ENCODE measurements at places on chromosomes 3 and 15.
A peak's percentile ranks its signal among the peaks of the same experiment; 100 is the strongest.

DNA sequence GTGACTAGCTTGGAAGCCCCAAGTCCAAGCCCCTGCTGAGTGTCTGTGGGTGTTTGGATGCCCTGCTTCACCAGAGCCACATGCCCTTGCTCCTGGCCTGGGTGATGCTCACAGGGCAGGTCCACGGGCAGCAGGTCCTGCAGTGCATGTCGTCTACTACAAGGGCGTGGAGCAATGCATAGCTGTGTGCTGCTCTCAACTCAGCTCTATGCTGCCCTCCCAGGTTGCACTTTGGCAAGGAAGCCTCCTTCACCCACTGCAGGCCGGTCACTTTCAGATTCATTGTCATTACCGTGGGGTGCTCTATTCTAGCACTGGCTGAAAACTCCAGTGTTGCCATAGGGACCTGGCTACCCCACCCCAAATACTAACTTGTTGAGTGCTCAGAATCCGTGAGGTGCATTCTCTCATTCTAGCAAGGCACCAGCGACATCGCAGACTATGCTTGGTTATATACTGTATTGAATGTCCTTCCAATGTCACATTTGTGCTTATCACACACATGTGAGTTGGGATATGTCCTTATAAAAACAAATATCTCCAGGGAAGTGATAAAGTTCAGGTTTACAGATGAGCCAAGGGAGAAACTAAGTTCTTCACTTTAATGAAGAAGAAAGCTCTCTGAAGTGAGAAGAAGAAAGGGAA, 51.8 kb downstream of the GRAMD1C start:
- peak; percentile 19 for DNase-seq

- peak; percentile 70 for DNase-seq
Observed at GRCh38 chr3:194573680-194574437, 59.4 kb downstream of the TMEM44 start.

- no peak for DNase-seq
Observed at GRCh38 chr3:126262227-126262626, 81.8 kb upstream of the ALDH1L1 start.

DNA sequence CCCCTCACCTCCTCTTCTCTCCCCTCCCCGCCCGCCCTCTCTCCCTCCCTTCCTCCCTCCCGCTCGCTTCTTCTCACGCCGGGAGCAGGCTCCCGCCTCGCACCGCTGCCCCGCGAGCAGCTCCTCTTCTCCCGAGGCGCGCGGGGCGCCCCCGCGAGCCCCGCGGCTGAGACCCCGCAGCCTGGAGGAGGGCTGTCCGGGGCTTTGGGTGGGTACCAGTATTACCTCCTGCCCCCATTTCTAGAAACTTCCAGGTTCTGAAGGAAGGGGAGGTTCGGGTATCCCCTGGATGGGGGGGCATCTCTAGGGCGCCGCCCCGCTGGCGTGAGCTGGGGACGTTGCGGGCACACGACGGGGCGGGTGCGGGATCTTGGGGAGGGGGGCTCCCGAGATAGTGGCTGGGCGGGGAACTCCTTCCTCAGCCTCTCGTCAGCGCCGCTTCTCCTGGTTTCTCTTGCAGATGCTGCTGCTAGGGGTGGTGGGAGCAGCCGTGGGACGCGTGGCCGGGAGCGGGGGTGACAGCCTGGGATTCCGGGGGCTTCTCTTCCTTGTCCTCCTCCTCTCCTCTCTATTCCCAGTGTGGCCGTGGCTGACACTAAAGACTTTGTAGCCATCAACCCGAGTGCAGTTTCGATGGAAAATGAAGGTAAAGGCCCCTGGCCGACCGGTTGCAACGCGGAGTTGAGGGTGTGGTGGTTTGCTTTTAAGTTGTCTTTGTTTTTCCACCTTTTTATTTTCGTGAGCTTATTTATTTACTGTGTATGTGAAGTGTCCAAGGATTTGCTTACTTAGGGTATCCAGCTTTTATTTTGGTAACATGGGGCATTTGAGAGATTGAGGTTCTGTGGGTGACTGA, 474 bp downstream of the ATP2C1 start:
- DNase-seq, result peak; percentile 57

DNA sequence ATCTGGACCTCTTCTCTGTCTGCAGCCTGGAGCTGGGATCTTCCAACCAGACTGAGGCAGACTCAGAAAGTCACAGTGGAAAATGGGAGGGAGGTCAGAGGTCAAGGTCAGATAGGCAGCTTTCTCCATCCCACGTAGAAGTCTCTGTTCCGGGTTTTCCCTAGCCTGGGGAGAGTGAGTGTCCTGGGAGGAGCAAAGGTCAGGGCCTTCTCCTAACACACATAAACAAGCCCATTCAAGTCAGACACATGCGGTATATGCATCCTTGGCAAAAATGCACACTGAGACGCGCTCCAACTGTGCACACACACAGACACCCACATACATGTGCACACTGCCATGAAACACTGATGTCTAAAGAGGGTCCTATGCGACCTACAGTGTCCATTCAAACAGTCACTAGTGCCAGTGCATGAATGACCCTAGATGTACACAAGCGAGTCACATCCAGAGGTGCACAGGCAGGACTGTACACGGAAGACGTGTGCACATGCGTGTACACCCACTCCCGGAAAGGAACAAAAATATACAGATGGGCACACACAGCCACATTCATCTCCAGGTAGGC, 681 bp downstream of the TWF2 start:
- DNase-seq, result peak; percentile 31

- DNase-seq, result no peak
Observed at GRCh38 chr15:87490666-87491065, 765.9 kb downstream of the NTRK3 start.

- DNase-seq, result no peak
Observed at GRCh38 chr3:47409284-47409683, 28.5 kb downstream of the PTPN23 start.

GRCh38 chr3:13839253-13839652, 40.6 kb downstream of the WNT7A start:
- DNase-seq, result no peak

- DNase-seq, result no peak
Observed at GRCh38 chr3:193782276-193782647, 189.3 kb downstream of the OPA1 start.

DNA sequence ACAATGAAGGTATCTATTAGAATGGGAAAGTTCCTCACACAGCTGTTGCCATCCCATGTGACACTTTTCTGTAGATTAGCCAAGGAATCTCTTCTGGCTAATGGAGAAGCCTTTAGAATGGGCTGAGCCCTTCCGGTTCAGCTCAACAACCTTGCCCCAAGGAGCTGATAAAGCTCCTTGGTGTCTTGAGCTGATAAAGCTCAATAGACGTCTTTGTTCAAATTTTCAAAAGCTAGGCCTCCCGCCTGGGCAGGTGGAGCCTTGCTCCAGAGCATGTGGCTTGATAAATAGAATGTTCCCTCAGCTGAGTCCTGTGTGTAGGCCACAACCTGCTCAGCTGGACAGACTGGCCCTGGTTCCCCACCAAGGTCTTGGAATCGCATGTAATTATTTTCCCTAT, 7.2 kb upstream of the BNIP2 start:
- DNase-seq, result no peak

- no peak for DNase-seq
Observed at GRCh38 chr15:95325763-95326404, 1004.6 kb upstream of the NR2F2 start.

GRCh38 chr3:125374501-125374995, 577 bp downstream of the ZNF148 start:
- peak; percentile 66 for DNase-seq

GRCh38 chr15:74032606-74033561, 38.4 kb downstream of the PML start:
- DNase-seq, result no peak

- DNase-seq, result no peak
Observed at GRCh38 chr15:23897091-23897490, 210.0 kb upstream of the NDN start.

- no peak for DNase-seq
Observed at GRCh38 chr3:171849617-171850319, 6.6 kb downstream of the TMEM212 start.

- DNase-seq, result no peak
Observed at GRCh38 chr3:122577409-122578031, at the start of gene PARP15. PARP15 (plus strand) TSS chr3:122577650; CDS start chr3:122577668, 18 bp downstream.

- peak; percentile 51 for DNase-seq
Observed at GRCh38 chr3:81302045-81302444, 459.4 kb downstream of the GBE1 start.

GRCh38 chr3:72912532-72912931, 24.7 kb downstream of the GXYLT2 start:
- no peak for DNase-seq

GRCh38 chr3:43894176-43895049, 203.7 kb downstream of the ABHD5 start:
- peak; percentile 87 for DNase-seq

- DNase-seq, result no peak
Observed at GRCh38 chr15:90787881-90788280, 70.7 kb downstream of the BLM start.

- DNase-seq, result no peak
Observed at GRCh38 chr3:94089126-94089525, 26.3 kb downstream of the NSUN3 start.

- DNase-seq, result peak; percentile 59
Observed at GRCh38 chr15:57033715-57034439, 115.4 kb downstream of the TCF12 start.

GRCh38 chr15:64246364-64247189, 83.8 kb upstream of the PPIB start:
- peak; percentile 93 for DNase-seq

DNA sequence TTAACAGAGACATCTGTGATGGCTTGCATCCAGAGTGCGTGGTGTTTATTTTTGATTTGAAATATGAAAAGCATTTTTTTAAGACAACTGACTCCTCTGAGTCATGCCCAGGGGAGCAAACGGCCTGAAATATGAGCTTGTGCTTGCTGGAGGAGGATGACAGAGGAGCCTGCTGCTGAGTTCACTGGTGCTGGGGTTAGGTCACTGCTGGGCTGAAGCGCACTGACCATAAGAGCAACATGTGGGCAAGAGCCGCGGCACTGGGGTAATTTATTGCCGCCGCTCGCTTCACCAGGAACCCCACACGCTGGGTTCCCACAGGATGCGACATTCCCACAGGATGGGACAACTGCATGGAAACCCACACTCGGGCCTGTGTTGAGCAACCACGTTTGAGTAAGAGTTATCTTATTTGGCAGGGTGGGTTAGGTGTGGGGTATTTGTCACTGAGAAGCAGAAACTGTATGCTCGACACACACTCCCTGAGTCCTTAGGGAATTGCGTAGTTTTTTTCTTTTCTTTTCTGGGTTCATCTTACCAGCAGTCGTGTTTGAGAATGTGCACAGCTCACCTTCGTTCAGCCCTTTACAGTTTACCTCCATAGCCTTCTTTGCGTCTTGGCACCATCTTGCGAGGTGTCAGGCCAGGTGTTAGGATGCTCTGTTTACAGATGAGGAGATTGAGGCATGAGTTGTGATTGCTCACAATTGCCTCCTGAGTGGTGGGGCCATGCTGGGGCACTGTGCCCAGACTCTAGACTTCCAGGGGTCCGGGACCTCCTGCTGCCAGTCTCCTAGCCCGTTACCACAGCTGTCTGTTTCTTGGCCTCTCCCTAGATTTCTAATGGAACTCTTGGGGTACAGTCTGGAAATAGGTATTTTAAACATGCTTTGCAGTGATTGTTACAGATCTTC, 60.4 kb downstream of the SMAD3 start:
- DNase-seq, result peak; percentile 80

DNA sequence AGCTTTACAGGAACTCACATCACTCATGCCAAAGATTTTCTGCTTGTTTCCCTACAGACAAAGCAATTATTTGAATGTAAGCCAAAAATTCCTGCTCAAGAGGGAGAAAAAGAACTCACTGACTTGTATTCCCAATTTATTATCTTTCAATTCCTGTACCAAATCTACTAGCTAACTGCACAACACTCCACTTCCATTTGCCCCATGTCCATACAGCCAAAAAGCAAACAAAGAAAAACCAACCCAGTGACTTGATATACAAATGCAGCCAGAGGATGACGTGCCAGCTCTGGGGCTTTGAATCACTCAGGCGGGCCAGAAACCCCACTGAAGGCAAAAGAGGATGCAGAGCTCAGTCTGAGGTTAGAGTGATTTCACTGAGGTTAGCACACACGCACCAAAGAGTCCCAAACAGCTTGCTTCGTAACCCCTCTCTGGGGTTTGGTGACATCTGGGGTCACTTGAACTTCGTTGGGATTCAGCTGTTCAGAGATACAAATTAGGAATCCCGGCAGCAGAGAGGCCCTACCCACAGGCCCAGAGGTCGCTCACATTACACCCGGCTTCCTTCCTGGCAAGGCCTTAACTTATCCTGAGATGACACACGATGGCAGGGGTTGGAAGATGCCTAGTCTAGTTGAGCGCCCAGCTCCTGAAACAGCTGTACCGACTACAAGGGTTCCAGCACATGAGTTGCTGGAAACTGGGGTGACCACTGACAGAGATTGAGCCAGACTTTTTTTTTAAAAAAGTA, 1.6 kb downstream of the RFTN1 start:
- no peak for DNase-seq

DNA sequence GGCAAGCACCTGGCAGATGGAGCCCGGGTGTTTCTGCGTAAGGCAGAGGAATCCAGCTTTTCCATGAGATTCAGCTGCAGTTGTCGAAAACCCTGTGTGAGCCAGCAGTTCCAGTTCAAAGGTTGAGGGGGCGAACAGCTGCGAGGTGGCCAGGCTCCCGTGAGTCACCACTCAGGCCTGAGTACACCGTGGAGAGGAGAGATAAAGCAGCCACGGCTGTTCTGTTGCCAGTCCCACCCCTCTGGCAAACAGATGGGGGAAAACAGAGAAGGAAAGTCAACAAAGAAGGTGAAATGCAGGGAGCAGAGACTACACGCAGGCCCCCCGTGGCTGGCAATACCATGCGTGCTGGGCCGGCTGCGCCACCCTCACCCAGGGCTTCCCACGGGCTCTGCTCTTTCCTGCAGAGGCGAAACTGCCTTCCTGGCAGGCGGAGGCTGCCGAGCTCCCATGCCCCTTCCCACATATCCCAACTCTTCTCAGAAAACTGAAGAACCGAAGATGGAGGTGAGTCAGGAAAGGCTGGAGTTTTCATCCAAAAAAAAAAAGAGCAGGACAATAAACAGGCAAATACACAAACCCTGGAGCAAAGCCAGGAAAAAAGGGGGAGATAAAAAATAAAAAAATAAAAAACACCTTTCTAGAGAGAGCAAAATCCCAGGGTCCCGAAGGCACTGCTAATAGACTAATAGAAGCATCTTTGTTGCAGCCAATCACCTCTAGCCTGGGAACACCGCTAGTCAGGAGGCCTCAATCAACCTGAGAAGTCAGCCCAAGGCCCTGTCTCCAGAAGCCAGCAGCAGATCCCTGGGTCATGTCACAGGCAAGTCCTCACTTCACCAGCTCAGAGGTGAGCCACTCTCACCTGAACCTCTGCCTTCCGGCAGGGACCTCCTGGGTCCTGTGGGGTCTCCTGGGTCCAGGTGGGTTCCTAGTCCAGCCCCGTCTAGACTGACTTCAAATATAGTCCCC, 37.7 kb downstream of the FAM174B start:
- peak; percentile 98 for DNase-seq

DNA sequence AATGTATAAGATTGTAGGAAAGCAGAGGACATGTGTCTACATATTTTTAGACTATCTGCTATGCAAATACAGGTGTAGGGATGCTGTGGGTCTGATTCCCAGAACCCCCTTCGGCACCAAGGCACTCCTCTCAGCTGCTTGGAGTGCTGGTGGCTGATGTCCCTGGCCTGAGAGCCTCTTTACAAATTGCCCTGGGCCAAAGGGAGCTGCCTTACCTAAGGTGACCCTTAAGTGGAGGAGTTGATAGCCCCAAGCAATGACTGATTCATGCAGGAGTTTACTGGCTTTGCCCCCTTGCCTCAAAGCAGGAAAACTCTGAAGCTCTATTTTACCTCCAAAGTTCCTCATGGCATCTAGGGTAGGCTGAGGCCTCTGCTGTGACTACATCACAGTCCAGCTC, 83.0 kb downstream of the ZNF385D start:
- no peak for DNase-seq

GRCh38 chr3:112799946-112800345, 46.7 kb downstream of the CD200R1L start:
- DNase-seq, result peak; percentile 69

Data from DMS53 (cell line).